NCI-H226 (cell line): ENCODE measurements at places on chromosomes 7 and 10.
A peak's percentile ranks its signal among the peaks of the same experiment; 100 is the strongest.

- DNase-seq: no peak
Measured at GRCh38 chr10:43046288-43046991, 30.4 kb upstream of the RET start.

DNA sequence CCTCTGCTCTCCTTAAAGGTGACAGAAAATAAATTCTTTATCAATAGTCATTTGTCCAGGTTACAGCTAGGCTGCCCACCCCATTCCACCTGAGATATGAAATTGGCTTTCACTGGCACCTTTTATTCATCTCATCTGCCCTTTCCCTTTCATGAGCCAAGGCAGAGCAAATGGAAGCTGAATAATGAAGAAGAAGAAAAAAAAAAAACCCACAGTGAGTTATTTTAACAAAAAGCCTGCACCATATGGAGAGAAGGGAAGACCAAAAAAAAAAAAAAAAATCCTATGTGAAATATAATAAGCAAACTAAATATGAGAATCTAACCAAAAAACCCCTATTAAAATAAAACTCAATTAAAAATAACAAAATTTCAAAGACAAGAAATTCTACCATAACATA is 59.2 kb downstream of the CHCHD3 start:
- no peak for DNase-seq

DNA sequence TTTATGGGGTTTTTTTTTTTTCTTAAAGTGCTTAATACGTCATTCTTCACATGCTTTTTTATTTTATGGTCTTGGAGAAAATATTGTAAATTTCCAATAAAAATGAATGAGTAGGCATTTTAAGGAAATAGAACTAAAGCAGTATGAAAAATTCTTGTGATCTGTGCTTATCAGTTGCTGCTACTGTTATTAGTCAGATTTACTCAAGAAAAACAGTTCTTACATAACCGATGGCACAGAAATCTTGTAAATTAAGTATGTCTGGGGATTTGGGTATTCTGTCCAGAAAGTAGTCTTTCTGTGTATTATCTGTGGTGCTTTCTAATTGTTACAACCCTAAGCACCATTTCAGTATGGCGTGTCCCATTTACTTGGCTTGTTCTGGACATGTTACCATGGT is 64.7 kb downstream of the LRGUK start:
- no peak for DNase-seq

- peak; percentile 49 for DNase-seq
Measured at GRCh38 chr7:20647908-20648776, 32.7 kb downstream of the ABCB5 start.

DNA sequence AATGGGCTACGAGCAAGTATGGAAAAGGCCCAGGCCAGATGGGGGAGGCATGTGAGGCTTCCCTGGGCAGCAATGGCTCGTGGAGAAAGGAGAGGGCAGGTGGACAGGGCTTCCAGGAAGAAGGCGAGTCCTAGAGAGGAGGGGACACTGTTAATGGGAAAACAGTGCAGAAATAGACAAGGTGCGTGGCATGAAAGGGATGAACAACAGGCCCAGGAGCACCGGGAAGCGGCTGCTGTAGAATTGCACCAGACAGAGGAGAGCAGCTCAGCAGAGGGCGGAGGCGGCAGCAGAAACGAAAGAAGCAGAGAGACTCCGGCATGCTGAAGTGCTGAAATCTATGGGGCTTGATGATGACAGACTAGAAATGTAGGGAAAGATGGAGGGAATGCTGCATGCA is 102.1 kb downstream of the PIP4K2A start:
- DNase-seq: no peak
